ENCODE measurements at places on chromosomes 16 and 17. TPM values are rescaled to one million over a fixed set of nuclear protein-coding genes. Genes with fewer than 3 reads are reported as not detected.

DNA sequence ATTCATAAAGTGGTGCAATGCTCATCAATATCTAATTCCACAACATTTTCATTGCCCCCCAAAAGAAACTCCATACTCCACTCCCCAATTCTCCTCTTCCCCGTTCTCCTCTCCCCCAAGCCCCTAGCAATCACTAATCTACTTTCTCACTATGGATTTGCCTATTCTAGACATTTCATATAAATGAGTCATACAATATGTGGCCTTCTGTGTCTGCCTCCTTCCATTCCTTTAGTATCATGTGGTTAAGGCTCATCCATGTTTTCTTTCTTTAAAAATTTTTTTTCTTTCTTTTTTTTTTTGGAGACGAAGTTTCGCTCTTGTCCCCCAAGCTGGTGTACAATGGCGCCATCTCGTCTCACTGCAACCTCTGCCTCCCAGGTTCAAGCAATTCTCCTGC is 56.3 kb upstream of the HAS3 start:
- DNase-seq: no peak
- no peak overlapping the region for H3K27ac ChIP-seq
- no peaks in the 10 kb centered on the region for H3K27me3 ChIP-seq
- H3K36me3 ChIP-seq: no peaks in the 10 kb centered on the region

- no peaks in the 10 kb centered on the region for H3K4me1 ChIP-seq
- no peaks in the 10 kb centered on the region for H3K36me3 ChIP-seq
- no peak for DNase-seq
- no peak overlapping the region for H3K27ac ChIP-seq
Measured at GRCh38 chr17:79951361-79952264, 84.1 kb downstream of the TBC1D16 start.

GRCh38 chr16:83238949-83239691 is 568.7 kb upstream of the HSBP1 start:
- no peaks in the 10 kb centered on the region for H3K36me3 ChIP-seq
- DNase-seq: no peak
- H3K4me1 ChIP-seq: no peaks in the 10 kb centered on the region

Gene LRRC46
- total RNA-seq: 1.5 TPM

Gene SLFN14
- not detected for total RNA-seq
